ENCODE measurements at places on chromosomes 5 and 9.

GRCh38 chr9:114370968-114371320 is 16.8 kb downstream of the AKNA start:
- no peak for DNase-seq

DNA sequence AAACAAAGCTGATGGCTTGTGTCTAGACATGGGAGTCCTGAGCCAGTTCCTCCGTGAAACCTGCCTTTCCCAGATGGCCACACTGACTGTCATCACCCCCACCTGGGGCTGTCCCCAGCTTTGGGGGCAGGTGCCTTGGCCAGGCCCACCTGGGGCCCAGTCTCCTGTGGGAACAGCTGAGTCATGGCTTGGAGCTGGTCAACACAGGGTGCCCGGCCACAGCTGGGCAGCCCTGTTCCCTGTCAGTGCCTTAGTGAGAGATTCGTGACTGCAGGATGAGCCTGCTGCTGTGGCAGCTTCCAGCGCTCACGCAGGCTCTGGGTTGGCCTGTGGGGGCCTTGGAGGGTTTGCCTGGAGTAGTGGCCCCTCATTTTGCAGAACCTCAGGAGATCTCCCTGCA is 56.5 kb downstream of the COL5A1 start:
- DNase-seq, result no peak

- no peak for DNase-seq
Measured at GRCh38 chr5:126919566-126919965, 110.8 kb downstream of the MARCHF3 start.

DNA sequence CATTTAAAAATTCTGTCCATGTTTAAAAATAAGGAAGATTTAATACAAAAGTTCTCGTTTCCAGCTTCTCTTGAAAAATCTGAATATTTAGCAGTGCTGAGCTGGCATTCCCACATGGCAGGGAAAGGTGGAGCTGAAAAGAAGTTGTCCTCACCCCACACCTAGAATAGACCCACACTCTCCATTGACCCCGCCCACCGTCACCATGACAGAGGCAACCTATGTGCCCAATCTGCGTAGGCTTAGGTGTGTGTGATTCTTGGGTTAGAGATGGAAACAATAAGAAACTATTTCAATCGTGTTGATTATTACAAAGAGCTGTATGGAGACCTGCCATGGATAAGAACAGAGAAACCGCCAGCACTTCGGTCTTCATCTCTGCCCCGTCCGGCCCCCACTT is 8.9 kb upstream of the STK32A start:
- DNase-seq, result no peak

DNA sequence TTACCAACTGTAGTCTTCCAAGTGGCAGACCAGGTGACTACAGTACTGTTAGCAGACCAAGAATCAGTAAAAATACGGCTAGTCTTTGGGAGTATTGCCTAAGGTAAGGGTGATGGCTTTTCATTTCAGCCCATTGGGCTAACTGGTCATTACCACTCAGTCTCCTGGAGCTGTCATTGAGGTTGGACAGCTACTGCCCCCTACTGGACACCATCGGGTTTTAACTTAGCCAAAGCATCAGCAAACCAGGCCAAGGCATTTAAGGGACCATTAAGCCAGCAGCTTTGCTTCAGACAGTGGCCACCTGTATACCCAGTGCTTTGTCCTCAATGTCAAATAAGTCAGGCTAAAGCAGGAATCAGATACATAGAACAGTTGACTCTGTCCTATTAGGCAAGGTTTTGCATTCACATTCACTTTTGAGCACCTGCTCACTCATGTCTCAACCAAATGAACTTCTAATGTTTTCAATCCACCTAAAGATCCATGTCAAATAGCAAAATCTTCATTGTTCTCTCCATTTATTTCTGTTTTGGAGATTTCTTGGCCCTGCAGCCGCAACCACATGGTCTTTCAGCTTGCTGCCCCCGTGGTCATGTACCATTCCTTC is 117.2 kb downstream of the INVS start:
- peak; percentile 46 for DNase-seq

- DNase-seq, result no peak
Measured at GRCh38 chr9:89634995-89635742, 30.4 kb downstream of the GADD45G start.

Data from activated T-cell treated with anti-CD3 and anti-CD28 coated beads for 4 hours (primary cell).